ENCODE measurements at places on chromosomes 5 and 9.

DNA sequence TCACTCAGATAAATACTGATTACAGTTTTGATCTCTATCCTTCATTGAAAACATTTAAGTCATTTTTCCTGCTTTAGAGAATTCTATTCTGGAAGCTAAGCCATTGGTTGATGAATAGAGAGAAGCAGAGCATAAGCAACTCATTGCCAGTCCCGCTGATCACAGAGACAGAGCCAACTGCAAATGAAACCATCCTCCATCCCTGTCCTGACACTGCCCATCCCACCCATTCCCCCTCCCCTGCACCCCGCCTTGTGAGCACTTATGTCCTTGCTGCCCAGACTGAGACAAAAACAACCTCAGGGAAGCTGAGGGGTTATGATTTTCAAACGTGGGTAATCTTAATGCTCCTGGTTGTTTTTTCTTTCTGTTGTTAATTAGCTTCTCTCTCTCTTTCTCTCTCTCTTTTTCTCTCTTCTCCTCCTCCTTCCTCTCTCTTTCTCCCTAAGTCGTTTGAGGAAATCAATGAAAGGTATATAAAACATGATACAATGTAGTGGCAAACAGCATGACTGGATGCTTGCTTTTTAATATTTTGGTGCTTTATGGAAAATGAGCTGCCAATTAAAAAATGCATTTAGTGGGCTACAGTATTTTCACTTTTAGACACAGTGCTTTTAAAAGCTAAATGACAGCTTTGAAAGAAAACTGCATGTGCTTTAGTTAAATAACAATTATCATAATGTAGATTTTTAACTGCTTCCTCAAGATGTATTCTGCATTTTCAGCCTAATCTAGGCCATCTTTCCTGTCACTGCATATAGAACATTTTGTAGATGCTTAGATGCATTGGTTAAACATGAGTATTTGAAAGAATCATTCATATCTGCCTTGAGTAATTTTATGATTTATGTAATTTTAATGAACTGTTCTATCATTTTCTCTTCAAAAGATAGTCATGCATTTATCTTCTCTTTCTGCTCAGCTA, 57.3 kb downstream of the CMYA5 start:
- DNase-seq, result no peak

DNA sequence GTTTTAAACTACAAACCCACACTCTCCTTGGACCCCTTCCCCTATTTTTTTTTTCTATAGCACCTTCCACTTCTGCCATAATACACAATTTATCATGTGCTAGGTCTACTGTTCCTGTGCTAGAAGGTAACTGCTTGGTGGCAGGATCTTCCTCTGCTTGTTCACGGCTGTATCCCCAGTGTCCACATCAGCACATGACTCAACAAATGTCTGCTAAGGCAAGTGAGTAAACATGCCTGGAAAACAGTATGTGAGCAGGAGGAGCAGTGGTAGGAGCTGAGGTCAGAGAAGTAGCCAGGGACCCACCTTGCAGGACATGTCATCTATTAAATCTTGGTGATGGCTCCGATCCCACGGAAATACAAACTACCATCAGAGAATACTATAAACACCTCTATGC, 79.4 kb downstream of the AUH start:
- DNase-seq, result no peak

DNA sequence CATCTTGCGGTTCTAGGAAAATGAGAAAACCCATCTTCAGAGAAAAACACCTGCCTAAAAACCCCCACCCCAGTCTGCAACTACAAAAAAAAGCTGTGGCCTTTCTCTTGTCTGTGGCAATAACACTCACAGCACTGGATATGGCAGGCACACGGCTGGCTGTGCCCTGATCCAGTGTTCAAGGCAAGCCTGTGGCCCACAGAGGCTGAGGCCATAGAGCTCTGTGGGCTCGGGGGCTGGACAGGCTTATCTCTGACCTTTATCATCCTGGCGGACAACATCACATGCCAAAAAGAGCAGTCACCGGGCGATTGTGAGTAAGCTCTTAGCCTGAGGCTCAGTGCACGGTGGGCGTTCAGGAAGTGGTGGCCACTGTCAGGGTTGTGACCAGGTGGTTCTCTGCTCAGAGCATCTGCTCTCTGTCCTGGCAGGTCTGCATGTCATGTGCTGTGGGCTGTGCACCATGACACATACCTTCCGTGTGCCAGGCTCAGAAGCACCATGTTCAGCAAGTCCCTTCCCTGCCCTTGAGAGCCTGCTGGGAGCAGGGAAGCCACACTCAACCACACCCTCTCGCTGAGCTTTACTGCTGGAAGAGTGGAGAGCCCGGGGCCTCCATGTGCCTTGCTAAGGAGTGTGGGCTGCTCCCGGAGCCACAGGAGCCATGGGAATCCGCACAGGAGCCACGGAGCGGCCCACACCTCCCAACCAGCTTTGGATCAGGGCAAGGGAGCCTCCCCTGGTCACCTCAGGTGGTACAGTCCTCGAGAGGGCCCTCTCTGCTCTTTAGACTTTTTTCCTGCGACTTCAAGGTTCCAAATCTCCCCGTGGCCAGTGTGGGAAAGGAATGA, 34.6 kb upstream of the WDR38 start:
- DNase-seq, result no peak

DNA sequence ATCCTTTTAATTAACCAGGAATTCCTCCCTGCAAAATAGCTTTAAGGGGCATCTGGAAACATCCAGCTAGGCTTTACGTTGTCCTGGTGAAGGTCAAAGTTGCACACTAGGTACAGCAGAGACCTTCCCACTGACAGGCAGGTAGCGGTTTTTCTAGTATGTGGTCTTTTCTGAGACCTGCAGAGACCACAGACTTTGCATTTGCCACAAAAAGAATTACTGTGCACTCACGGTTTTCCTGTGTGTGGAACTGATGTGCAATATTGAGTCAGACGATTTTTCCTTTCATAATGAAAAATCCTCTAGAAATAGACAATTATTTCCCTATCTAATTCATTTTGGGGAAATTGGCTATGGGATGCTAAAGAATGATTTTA, 417.0 kb upstream of the ADAMTSL1 start:
- DNase-seq, result no peak

DNA sequence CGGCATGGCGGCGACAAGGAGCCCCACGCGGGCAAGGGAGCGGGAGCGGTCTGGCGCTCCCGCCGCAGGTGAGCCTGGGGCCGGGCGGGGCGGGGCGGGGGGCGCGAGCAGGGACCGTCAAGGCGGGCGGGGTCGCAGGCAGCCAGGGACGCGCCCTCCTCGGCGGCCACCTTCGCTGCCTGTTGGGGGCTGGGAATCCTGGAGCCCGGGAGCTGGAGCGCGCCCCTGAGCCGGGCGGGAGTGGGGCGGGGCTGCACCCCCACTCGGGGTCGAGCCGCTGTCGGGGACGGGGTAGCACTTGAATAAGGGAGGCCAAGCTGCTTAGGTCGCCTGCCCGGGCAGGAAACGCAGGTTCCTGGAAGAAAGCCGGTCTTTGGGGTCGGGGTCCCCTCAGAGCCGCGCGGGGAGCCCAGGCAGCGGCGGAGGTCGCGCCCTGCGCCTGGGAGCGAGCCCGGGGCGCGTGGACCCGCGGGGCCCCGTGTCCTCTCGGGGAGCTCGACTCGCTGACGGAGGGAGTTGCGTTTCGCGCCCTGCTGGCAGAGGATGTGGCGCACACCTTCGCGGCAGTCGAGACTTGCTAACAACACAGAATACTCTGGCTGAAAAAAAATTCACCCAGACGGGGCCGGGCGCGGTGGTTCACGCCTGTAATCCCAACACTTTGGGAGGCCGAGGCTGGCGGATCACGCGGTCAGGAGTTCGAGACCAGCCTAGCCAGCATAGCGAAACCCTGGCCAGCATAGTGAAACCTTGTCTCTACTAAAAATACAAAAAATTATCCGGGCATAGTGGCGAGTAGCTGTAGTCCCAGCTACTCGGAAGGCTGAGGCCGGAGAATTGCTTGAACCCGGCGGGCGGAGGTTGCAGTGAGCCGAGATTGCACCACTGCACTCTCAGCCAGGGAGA, 552 bp downstream of the OTULINL start:
- DNase-seq, result peak; percentile 57

GRCh38 chr5:77046416-77047073, 16.3 kb downstream of the AGGF1 start:
- DNase-seq, result no peak

DNA sequence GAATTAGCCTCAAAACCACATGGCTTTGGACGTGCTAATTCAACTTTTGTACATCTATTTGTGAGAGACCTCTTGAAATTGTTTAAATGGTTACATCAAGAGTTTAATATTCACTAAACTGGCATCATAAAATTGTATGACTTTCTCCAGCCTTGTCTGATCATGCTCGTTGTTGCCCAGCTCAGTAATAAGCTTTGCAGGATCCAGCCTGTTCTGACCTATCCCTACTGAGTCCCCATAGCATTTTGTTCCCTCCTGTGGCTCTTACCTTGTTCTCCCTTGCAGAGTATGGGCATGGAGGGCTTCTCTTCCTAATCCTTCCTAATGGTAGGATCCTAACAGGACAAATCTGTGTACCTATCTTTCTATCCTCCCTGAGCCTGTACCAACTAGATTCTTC, 6.3 kb downstream of the EXOSC3 start:
- DNase-seq, result no peak
